ENCODE measurements at places on chromosomes 11 and 22.

DNA sequence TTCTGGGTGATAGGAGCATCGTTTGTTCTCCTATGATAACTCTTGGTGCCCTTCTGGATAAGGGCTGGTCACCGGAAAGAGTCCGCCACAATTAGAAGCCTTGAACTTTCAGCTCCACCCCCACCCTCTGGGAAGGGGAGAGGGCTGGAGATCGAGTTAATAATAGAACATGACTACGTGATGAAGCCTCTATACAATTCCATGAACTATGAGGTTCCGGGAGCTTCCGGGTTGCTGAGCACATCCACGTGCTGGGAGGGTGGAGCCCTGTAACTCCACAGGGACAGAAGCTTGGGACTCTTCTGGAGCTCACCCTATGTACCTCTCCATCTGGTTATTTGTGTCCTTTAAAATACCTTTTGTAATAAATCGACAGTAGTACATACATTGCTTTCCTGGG lies 40.3 kb downstream of the ARHGAP42 start:
- no peak for DNase-seq

- DNase-seq: no peak
Measured at GRCh38 chr11:43462359-43462758, 103.6 kb downstream of the TTC17 start.

DNA sequence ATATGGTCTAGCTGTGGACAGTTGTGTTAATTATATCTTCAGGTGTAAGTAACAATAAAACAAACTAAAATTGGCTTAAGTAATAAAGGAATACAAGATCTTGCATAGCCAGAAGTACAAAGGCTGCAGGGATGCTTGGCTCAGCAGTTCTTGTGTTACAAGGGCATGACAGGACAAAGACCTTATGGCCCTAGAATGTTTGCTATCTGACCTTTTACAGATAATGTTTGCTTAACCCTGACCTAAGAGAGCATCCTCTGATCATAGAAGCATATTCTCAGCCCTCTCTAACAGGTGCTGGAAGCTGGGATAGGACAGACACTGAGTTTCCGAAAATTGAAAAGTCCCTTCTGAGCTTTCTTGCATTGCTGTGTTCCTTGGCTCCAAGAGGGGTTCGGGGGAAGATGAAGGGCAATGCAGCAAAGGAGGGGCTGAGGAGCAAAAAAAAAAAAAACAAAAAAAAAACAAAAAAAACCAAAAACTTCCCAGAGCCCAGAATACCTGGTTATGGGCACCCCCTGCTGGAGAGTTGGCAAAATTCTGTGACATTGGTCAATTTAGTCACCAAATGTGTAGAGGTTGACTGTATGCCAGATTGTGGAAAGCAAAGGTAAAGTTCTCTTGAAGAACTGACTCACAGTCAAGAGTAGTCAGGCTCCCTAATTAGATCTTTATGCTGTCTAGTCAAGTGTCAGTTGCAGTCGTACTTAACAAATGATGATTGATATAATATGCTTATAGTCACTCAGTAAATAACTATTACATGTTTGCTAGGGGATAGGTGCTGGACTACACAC lies 10.4 kb upstream of the HIKESHI start:
- DNase-seq: no peak

GRCh38 chr22:39431821-39432251 lies 25.0 kb upstream of the MGAT3 start:
- no peak for DNase-seq

- no peak for DNase-seq
Measured at GRCh38 chr11:114813189-114813718, 134.9 kb downstream of the NXPE2 start.

GRCh38 chr22:29753808-29754657 lies 12.8 kb downstream of the ZMAT5 start:
- DNase-seq: no peak

GRCh38 chr22:50138041-50138440 lies 32.5 kb upstream of the PANX2 start:
- no peak for DNase-seq

DNA sequence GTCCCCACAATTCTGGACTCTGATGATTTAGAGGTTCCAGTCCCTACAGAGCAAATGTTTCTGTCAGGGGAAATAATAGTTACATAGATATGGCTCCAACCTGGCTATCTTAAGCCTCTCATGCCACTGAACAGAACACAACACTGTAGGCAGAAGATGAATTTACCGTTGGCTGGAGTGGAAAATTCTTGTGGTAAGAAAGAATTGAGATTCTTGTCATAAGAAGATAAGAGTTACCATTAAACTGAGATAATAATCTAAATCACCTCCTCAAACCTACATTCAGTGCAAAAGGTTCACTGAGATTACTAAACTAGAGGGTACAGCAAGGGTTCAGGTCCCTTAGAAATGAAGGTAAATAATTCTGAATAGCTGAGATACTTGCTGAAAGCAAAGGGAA lies 10.1 kb upstream of the NAALAD2 start:
- no peak for DNase-seq

GRCh38 chr11:101583251-101584128 lies at the start of gene TRPC6:
TRPC6 (minus strand) TSS chr11:101584007; CDS start chr11:101583503, 504 bp downstream.
- no peak for DNase-seq

DNA sequence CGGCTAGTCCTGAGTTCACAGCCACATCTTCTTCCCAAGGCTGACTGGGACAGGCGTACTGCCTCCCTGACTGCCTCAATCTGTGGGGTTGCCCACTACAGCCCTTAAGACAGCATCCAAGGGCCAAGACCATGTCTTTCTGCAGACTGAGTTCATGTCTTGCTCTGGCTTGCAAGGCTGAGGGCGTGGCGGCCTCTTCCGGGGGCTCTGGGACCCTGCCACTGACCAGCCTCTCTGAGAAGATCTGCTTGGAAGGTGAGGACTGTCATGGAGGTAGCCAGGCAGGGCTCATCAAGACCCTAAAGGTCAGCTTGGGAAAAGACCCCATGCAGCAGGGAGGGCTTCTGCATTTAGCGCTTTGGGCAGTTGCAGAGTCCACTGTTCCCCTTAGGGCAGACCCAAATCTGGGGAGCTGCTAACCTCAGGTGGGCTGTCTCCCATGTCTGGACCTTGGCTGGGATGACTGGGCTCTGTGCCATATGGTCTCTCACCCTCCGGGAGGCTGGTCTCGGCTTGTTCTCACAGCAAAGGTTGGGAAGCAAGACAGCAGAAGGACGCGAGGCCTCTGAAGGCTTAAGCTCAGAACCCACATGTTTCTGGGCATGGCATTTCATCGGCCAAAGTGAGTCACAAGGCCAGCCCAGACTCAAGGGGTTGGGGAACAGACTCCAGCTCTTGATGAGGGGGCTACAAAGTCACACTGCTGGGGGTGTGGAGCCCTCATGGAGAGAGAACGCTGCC lies 109.1 kb upstream of the LMO1 start:
- DNase-seq: no peak

DNA sequence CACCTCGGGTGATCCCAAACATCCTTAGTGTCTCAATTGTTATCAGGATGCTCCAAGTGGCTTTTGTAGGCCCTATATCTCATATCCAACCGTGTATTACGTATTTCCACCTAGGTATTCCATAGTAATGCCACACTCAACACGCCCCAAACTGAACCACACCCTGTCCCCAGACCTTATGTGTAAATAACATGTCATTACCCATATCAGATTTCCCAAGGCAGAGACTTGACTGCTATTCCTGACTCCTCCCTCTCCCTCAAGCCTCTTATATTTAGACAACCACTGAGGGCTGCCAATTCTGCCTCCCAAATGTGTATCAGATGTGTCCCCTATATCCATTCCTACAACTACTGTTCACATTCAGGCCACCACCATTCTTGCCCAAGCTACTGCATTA lies 132.8 kb upstream of the NCAM1 start:
- DNase-seq: no peak

- DNase-seq: no peak
Measured at GRCh38 chr11:4903484-4903883, at the start of gene OR51A7. OR51A7 (plus strand) TSS chr11:4903783; CDS start chr11:4907370, 3,587 bp downstream.

DNA sequence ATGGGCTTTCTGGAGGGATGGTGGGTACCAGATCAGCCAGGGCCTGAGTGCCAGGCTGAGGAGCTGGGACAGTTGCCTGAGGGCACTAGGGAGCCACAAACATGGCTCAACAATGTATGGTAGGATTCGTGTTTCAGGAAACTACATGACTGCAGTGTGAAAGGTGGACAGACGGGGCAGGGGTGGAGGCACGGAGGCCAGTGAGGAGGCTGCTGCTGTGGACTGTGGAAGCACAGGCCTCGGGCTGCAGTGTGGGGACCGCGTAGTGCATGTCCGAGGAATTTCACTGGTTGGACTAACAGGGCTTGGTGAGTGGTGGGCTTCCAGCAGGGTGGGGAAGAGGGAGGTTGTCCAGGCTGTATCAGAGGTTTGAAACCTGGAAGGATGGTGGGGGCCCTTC lies 7.8 kb downstream of the P2RY2 start:
- no peak for DNase-seq

DNA sequence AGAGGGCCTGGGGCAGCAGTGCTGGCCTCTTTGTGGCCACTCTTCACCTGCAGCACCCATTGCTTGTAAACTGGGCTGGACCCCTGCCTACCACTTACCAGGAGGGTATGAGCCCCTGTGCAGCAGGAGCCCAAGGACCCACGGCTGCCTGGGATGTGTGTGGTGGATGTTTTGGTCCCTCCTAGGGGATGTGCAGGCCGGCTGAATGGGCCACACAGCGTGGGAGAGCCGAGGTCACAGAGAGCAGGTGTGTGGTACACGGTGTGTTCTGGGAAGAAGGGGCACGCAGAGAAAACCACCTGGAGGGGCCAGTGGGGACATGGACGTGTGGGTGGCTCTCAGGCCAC lies 19.3 kb upstream of the GNB1L start:
- no peak for DNase-seq

DNA sequence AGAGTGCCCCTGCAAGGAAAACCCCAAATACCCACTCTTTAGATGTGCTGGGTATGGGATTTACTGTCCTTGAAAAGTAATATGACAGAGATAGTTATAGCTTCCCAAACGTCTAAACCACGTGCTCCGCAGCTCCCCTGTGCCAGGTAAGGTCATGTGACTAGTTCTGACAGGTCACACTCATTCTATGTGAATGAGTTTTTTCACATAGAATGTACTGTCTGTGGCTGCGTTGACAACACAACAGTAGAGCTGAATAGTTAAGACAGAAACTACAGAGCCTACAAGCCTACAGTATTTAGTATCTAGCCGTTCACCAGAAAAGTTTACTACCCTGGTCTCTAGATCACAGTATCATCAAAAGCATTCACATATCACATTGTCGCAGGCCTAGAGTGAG lies 236.2 kb downstream of the ETS1 start:
- DNase-seq: no peak

DNA sequence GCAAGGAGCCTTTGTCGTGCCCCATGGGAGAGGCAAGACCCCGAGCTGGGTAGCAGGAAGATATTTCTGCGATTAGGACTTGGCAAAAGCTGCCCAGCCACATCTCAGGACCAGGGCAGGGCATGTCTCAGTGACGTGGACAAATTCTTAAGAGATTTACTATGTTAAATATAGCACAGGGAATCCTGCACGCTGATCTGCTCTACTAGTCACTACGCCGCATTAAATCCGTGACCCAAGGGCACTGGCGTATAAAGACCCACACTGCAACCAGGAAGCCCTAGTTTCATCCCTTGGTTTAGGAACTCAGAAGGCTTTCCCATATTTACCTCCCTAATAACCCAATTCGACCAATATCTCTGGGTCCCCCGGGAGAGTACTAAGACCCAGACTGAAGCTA lies 35.1 kb downstream of the AP1B1 start:
- no peak for DNase-seq

DNA sequence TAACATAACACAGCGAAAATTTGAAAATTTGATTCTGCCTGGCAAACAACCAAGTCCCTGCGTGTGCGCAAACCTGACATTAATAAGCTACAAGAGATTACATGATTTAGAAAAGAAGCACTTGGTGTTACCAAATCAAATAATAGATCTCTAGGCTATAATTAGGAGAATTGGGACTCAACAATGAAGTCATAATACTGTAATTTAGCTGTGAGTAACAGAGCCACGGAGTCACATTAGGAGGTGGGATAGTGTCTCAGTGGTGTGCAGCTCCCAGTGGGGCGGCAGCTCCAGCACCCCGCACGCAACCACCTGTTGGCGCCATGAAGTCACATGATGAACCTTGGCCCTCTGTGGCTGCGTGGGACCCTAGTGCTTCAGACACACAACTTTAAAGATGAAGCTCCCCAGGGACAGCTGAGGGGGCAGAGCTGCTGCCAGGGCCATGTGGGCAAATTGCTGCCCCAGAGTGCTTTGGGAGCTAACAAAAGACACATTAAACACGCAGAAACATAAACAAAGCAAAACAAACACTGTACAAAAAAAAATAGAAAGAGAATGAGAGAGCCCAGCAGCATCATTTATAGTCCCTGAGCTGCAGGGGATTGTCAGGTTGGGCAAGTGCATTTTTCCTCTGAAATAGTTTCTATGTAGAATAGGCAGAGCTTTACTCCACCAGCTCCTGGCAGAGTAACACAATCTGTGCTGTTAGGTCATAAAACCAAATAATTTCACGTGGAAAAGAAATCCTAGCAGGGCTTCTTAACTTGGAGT lies 605.6 kb downstream of the SOX6 start:
- no peak for DNase-seq

- no peak for DNase-seq
Measured at GRCh38 chr11:35765211-35765610, 102.6 kb downstream of the TRIM44 start.

- DNase-seq: no peak
Measured at GRCh38 chr22:20449819-20450550, 12.4 kb upstream of the SCARF2 start.

DNA sequence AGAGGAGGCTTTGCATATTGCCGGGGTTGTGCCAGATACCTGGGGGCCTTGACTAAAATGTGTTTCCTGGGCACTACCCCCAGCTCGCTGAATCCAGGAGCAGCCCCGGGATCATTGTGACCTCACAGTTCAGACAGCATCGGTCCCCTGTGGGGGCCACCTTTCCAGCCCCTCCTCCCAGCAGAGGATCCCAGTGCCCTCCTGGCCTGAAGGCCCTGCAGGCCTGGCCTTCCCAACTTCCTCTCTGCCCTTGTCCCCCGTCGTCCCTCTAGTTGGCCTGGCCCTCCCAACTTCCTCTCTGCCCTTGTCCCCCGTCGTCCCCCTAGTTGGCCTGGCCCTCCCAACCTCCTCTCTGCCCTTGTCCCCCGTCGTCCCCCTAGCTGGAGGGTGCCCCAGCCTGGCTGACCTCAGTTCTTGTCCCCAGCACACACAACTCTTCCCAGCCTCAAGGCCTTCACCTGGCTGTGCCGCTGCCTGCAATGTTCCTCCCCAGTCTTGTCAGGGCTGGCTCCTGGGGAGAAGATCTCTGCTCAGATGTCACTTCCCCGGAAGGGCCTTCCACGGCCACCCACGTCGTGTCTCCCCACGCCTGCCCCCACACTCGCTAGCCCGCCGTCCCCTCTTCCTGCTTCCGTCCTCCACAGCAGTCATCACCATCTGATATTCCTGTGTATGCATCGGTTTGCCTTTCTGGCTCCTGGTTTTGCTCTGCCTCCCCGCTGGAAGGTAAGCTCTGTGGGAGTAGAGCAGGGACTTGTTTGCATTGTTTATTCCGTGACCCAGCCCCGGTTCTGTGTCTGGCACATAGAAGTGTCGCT lies 12.6 kb upstream of the ANO1 start:
- peak; percentile 37 for DNase-seq

DNA sequence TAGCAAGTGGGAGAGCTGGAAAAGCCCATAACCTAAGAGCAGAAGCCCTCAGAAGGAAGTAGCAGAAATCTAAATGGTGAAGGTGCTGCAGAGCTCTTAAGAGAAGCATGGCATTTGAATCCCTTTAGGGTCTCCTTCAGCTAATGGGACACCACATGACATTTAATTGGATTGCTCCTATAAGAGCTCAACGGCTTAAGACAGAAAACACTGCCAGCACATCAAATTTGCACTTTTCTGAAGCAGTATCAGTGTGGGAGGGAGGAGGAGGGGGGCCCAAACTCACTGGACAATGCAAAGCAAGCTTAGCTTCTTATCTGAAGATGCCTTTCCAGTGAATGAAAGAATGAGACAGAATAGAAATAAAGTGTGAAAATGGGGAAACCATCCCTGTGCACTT lies 287.9 kb upstream of the MTNR1B start:
- DNase-seq: no peak
